ENCODE measurements at places on chromosomes 2 and 18. TPM values are rescaled to one million over a fixed set of nuclear protein-coding genes. Genes with fewer than 3 reads are reported as not detected.
A peak's percentile ranks its signal among the peaks of the same experiment; 100 is the strongest.

DNA sequence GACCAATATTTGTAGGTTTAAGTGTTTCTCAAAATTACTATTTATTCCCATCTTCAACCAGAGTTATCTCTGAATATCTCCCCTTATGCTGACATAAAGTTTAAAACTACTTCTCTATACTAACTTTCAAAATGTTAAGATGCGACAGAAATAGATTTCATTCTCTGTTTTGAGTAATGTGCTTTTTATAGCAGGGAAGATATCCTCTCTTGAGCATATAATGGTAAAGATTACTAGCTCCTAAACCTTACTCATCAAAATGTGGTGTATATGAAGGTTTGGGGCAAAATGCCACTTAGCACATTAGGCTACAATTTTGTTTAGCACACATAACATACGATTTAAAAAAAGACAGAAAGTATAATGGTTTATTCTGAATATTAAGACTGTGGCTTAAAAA lies 54.4 kb downstream of the CWC22 start:
- DNase-seq: no peak

Gene ALK
- polyA plus RNA-seq: 0.18 TPM

DNA sequence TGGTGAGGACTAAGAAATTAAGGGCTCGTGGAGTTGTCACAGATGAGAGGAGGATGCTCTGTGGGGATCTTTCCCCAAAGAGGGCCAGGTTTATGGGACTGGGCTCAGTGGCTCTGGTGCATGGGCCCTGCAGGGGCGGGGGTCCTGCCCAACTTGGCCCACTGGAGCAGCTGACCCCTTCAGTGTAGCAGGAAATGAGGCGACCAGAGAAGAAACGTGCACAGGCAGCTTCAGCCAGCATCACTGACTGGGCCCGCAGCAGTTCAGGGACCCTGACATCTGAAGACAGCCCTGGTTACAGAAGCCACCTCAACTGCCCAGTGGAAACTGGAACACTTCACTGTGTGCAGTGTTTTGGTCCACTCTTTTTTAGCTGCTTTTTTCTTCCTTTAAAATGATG lies 72.8 kb downstream of the EMILIN2 start:
- no peak for DNase-seq

DNA sequence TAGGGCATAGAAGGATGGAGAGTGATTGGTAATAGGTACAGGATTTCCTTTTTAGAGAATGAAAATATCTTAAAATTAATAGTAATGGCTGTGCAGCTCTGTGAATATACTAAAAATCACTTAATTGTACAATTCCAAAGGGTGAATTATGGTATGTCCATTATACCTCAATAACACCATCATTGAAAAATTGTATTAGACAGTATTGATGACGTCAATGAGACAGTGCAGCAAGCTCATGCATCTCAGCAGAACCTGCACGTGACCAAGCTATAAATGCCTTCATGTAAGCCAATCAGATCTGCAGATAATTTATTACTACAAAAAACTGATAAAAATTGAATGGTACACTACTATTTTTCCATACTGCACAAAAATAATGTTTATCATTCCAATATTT lies 354.4 kb upstream of the CDH19 start:
- no peak for DNase-seq

- DNase-seq: no peak
Observed at GRCh38 chr2:69936906-69937305, 22.0 kb downstream of the MXD1 start.

- no peak for DNase-seq
Observed at GRCh38 chr2:113891265-113891959, 1.5 kb downstream of the ACTR3 start.

- no peak for DNase-seq
Observed at GRCh38 chr2:166451468-166451867, 42.6 kb downstream of the SCN7A start.

DNA sequence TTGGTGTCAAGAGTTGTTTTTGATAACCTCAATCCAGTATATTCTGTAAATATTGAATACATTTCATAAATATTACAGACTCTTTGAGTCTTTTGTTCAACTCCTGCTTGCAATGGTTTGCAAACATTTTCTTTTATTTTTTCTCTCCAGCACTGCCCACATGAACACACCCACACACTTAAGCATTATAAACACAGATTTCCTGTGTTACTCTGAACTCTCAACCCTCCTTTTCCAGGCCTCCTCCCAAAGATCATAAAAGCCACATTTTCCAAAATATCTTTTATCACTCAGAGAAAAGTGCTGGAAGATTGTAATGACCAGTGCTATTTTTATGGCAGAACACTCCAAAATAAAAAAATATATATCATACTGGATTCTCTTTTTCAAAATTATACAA lies 20.5 kb downstream of the ARHGAP25 start:
- no peak for DNase-seq

- DNase-seq: no peak
Observed at GRCh38 chr18:46676182-46676835, 19.3 kb upstream of the LOXHD1 start.

Gene CELF4
- 0.84 TPM for polyA plus RNA-seq

GRCh38 chr18:76981396-76981968 lies 151.1 kb downstream of the MBP start:
- DNase-seq: no peak

DNA sequence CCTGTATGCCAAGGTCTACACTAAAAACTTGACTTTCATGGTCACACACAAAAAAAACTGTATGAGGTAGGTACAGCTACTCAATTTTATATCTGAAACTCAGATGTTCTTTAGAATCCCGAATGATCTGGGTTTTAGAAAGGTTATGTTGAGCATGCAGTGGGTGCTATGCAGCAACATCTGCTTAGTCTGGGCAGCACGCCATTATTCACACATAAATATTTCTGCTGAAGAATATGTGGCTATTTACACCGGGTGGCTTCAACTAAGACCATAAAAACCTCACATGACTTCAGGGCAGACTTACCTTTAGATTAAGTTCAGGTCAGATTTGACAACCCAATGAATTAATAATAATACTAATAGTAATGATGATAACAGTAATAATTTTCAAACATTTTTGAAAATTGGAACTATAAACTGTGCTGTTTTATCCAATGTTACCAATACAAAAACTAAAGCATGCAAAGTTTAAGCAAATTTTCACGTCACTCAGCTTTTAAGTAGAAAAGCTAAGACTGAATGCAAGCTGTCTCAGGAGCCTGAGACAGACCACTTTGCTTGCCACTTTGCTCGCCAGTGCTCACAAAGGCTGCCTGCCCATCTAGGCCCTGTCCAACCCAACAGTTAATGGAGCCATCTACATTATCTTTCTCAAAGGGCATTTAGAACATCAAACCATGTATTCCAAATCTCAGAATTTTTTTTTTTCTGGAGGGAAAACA lies 292.0 kb downstream of the CNTNAP5 start:
- DNase-seq: peak; percentile 40

DNA sequence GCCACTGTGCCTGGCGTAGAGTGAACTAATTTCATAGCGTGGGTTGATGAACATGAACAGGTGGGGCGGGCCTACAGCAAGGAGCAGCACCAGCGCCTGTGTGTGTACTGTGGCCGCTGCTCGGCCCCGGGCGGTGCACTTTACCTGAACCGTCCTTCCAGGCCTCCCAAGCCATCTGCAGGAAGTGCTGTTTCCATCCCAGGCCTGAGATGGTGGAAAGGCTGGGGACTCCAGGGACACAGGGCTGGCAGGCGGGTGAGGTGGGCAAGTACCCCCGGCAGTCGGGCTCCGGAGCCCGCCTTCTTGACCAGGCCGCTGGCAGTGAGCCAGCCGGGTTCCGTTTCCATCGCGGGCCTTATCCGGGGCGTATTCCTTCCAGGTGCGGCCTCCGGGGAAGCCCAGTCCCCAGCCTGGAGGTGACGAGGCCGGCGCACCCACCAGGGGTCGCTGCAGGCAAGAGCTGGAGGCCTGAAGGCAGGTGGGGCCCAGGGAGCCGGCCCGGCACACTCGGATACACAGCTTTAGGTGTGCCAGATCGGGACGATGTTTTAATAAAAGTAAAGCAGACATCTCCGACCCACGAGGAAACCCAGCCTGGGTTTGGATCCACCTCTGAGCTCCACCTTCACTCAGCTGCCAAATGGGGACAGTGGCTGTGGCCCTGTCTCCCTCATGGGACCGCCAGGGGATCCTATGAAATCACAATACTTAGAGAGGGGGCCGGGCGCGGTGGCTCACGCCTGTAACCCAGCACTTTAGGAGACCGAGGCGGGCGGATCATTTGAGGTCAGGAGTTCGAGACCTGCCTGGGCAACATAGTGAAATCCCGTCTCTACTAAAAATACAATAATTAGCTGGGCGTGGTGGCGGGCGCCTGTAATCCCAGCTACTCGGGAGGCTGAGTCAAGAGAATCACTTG lies 22.7 kb upstream of the PDIA6 start:
- DNase-seq: no peak

DNA sequence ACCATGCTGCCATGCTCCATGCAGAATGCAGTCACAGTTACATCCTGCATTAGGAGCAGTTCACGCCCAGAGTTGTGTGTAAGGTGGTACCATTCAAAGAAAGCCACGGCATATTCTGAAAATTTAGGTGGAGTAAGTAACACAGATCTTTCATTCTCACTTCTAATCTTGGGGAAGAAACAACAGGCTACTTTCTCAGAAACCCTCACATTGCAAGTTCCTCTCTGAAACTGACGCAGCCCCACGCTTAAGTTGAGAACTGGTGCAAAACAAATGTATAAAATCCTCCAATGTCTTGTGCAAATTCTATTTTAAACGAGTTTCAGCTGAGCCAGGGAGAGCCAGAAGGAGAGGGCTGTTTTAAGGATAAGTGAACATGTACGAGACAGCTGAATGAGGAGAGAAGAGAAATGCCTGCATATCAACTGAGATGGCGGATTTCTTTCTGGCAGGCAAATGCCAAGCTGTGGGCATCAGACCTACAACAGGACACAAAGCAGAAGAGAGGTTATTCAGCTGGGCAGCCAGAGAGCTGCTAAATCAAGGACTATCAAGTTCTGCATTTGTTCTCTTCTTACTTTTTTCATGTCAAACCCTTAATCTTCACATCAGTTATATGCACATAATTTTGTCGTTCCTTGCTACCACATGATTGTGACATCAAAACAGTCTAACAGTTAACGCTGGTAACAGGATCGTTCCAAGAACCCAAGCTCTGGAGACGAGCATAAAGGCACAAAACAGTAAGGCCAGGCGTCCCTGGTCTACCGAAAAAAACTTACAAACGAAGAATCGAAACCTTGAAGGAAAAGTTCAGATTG lies 6.4 kb downstream of the ARL4C start:
- DNase-seq: no peak
